ENCODE measurements at places on chromosomes 6 and 20.

GRCh38 chr20:50191065-50191543, 474 bp downstream of the CEBPB start:
- peak; percentile 33 for DNase-seq

DNA sequence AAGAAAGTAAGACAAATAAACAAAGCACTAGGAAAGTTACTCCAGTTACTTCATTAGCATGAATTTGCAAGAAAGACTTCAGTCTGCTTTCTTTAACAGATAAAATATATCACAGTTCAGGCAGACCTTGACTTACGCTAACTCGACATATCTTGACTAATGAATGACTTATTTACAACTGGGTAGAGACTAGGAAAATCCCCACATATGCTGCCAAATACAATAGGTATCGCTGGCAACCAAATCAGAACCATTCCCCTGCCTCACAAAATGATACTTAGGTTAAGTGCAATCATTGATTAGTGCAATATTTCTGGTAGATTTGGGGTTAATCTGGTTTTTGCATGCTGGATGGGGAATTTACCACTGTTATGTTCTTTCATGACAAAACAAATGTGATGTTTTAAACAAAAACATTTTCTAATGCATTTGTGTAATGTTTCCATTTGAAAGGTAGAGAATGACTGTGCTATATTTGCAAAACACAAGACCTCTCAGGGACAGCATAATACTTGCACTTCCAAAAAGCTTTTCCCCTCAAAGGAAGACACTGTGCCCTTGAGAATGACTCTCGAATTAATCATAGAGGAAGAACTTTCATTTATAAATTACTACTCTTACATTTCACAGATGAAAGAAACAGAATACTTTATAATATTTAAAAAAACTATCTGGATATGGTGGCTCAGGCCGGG, 101.6 kb downstream of the PRKN start:
- DNase-seq, result no peak

- DNase-seq, result no peak
These were observed 81.4 kb upstream of the CDH4 start for GRCh38 chr20:61170496-61171320.

DNA sequence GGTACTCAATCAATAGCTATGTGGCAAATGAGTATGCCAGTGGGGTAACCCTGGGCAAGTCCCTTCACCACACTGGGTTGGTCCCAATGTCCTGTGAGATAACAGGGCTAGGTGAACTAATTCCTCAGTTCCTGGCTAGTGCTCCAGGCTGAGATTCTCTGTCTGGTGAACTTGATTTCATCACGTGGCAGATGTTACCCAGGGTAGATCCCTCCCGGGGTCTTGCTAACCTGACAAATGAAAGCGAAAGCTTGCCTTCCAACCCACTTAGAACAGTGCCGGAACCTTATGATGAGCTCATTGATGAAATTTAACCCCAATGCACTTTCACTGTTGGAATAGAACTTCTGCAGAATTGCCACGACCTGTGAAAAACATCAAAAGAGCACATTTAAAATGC, 6.6 kb upstream of the ANKRD60 start:
- no peak for DNase-seq

- DNase-seq, result no peak
These were observed 34.2 kb upstream of the RPN2 start for GRCh38 chr20:37144856-37145404.

GRCh38 chr20:17875106-17875980, 93.3 kb downstream of the SNX5 start:
- no peak for DNase-seq

DNA sequence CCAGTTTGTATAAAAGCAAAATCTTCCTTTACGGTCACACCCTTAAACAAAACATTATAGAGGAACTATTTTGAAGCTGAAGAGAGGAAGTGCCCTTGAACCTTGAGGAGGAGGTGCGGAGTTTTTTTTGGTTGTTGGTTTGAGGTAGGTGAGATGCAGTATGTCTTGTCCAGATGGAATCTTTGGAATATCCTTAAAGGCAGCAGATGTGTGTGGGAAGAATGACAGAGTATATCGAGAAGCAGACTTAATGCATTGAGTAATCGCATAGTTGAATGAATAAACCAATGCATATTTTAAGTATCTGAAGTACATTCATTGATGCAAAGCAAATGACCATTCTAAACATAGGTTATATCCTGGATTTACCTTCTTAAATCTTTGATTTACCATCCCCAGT, 49.9 kb downstream of the AIG1 start:
- no peak for DNase-seq

- DNase-seq, result no peak
These were observed 13.1 kb downstream of the B4GALT5 start for GRCh38 chr20:49700411-49701185.

DNA sequence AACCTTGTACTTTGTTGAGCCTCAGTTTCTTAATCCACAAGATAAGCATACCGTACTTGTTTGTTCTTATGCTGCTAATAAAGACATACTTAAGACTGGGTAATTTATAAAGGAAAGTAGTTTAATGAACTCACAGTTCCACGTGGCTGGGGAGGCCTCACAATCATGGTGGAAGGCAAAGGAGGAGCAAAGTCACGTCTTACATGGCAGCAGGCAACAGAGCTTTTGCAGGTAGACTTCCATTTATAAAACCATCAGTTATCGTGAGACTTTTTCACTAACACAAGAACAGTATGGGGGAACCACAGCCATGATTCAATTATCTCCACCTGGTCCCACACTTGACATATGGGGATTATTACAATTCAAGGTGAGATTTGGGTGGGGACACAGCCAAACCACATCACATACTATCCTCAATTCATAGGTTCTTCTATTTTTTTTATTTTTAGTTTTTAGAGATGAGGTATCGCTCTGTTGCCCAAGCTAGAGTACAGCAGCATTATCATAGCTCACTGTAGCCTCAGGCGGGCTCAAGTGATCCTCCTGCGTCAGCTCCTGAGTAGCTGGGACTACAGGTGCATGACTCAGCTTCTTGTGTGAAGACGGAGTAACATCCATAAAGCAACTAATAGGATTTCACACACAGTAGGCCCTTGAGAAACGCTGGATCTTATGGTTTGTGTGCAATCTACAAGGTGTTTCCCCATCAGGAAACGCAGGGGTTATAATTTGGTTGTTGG, 76.7 kb upstream of the IYD start:
- no peak for DNase-seq

DNA sequence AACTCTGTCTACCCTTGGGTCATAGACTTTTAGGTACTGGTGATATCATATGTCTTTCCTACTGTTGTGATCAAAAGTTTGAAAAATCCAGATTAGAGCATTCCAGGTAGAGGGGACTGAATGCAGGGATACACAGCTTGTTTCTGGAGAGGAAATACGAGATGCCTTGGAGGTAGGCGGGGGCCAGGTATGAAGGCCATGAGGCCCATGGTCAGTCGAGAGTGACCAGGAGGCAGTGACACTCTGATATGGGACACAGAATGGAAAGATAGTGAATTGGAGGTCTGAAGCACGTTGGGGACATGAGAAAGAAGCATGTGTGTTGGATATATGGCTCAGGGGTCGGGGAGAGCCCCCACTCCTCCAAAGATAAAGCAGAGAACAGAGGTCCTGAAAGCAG, 16.1 kb upstream of the SRSF3 start:
- no peak for DNase-seq

DNA sequence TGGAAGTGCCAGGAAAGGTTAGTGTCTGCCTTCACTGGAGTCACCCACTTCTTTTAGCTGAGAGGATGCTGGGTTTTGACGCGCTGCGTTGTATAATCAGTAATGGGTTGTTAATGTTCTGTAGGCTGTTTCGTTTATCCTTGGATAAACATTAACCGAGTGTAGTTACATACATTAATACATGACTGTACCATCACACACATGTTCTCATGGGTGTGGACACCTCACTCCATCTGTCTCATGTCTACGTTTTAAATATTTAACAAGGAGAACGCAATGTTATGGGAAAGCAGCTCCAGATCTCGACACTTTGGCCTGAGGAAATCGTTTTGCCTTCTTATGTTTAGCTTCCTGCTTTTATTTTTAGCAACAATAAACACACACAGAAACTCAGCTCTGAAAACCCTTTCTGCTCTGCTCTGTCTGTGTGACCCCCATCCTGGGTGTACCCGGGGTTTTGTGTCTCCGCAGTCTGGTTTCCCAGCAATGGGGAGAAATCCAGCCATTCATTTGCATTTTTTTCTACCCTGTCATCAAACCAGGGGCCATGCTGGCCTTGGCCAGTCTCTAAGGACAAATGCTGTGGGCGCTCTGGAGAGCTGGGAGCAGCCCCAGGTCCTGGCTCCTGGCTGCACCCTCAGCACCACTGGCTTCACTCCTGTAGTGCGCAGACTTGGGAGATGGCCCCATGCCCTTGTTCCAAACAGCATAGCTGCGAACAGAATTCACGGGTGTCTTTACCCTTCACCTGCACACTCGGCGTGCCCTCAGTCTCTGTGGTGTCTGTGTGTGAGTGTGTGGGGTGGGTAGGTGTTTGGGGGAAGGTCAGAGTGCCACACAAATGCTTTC, 110.8 kb downstream of the ERMARD start:
- no peak for DNase-seq

DNA sequence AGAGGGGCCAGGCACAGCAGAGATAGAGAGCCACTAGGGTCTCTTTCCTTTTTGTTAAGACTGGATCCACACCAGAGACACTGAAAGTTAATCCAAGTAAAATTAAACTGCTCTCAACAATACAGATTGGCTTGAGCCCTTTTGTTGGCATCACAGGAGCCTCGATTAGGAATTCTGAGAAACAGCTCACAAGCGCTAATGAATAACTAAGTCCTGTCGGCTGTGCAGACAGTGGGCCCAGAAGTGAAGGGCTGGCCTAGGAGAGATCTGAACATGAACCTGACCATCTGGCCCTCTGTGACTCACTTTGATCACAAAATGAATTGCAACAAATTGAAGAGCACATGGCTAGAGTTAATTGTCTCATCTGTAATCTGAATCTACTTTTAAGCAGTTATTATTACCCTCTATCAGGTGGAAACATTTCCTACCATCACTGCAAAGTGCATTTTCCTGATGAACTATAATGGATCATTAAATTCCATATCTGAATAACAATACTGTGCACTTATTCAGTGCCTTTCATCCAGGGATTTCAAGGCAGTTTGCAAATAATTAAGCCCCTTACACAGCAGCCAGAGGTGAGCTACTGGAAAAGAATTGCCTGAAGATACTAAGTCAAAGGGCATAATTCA, 3.2 kb downstream of the BACH2 start:
- no peak for DNase-seq

GRCh38 chr20:31949877-31950646, 1.8 kb downstream of the PDRG1 start:
- no peak for DNase-seq

DNA sequence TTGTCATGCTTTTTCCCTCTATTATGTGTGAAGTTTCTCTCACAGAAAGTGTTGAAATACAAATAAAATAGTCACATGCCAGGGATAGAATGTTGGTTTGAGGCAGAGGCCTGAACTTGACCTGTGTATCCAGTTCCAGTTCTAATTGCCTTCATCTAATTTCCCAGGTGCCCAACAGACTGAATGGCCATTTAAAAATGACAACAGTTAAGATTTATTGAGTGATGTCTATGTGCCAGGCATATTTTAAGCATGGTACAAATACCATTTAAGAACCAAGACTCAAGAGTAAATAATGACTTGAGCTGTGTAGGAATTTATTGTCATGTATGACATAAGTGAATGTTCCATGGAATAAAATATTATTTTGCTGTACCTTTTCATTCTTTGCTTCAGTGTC, 87.6 kb upstream of the EMILIN3 start:
- no peak for DNase-seq

GRCh38 chr6:16982807-16983206, 119.0 kb upstream of the STMND1 start:
- no peak for DNase-seq

DNA sequence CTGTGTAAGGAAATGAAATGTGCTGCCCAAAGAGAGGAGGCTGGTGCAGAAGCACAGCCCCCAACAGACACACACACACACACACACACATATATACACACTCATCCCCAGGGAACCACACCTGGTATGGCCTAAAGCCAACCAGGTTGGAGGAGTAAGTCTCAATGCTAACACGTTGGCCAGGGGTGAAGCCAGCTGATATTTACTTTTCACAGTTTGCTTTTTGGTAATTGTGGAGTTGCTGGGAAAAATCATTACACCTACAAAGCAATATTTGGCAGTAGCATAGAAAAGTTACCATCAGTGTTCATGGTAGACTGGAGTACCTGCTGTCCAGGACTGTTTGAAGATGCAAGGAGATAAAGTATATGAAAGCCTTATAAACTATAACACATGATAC, 50.3 kb upstream of the NAA20 start:
- DNase-seq, result no peak

- no peak for DNase-seq
These were observed 347.6 kb upstream of the MMS22L start for GRCh38 chr6:97630604-97631003.

DNA sequence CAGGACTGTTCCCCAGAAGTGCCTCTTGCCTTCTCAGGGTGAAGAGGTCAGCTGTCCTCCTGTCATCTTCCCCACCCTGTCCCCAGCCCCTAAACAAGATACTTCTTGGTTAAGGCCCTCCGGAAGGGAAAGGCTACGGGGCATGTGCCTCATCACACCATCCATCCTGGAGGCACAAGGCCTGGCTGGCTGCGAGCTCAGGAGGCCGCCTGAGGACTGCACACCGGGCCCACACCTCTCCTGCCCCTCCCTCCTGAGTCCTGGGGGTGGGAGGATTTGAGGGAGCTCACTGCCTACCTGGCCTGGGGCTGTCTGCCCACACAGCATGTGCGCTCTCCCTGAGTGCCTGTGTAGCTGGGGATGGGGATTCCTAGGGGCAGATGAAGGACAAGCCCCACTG, 9.8 kb downstream of the PI16 start:
- no peak for DNase-seq

DNA sequence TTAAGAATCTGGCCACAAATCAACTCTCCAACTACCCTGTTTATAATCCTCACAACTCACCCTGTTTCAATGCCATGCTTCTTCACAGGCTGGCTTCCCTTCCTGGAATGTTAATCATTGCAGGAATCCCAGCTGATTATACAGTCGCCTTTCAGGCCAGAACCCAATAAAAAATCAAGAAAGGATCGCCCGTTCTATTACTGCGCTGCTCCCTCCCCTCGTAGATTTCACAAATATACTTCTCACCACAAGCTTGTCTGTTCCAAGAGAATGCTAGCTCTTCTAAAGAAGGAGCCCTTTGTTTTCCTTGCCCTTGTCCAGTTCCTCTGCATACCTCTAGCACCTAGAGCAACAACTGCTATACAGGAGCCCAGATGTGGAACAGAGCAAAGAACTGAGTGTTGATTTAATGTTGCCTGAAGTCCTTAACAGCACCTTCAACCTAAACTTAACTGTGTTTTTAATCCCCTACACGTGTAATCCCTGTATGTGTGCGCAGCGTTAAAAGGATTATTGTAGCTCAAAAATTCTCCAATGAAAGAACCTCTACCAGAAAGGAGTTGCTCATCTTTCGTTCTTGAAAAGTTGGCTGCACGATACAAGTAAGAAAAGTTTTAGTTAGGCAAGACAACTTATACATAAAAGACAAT, 988 bp downstream of the ECHDC1 start:
- no peak for DNase-seq

GRCh38 chr6:44674226-44675155, 287.0 kb downstream of the CDC5L start:
- no peak for DNase-seq

- DNase-seq, result peak; percentile 75
These were observed 1.2 kb upstream of the MAFB start for GRCh38 chr20:40689943-40690835.

Measured in stimulated activated CD4-positive, alpha-beta T cell treated with anti-CD3 and anti-CD28 coated beads, Interleukin-12 subunit alpha, Interleukin-12 subunit beta, amount 100 ng/mL, for 24 hours (primary cell).